Vagina (tissue), 2 donors: ENCODE measurements at places on chromosomes 3 and 15. TPM values are rescaled to one million over a fixed set of nuclear protein-coding genes. Genes with fewer than 3 reads are reported as not detected.

- no peak for DNase-seq
Observed at GRCh38 chr3:128824132-128824850, 55.1 kb upstream of the ACAD9 start.

DNA sequence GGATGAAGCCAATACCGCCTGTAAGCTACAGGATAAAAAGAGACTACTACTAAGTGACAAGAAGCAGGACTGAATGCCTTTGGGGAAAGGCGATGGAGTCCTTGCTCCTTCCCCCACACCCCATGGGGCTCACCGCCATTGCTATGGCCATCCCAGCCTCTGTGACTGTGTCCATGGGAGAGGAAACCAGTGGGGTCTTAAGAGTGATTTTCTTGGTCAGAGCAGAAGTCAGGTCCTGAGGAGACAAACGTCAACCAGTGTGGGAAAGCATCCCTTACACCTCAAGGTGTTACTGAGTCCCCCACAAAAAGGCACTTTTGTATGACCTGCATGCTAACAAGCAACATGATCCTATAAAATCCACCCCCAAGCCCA, 913 bp downstream of the IMPDH2 start:
- no peak for DNase-seq

- DNase-seq: no peak
Observed at GRCh38 chr3:62103531-62103930, 269.8 kb downstream of the FEZF2 start.

- no peak for DNase-seq
Observed at GRCh38 chr3:53716998-53717397, 129.2 kb downstream of the CHDH start.

DNA sequence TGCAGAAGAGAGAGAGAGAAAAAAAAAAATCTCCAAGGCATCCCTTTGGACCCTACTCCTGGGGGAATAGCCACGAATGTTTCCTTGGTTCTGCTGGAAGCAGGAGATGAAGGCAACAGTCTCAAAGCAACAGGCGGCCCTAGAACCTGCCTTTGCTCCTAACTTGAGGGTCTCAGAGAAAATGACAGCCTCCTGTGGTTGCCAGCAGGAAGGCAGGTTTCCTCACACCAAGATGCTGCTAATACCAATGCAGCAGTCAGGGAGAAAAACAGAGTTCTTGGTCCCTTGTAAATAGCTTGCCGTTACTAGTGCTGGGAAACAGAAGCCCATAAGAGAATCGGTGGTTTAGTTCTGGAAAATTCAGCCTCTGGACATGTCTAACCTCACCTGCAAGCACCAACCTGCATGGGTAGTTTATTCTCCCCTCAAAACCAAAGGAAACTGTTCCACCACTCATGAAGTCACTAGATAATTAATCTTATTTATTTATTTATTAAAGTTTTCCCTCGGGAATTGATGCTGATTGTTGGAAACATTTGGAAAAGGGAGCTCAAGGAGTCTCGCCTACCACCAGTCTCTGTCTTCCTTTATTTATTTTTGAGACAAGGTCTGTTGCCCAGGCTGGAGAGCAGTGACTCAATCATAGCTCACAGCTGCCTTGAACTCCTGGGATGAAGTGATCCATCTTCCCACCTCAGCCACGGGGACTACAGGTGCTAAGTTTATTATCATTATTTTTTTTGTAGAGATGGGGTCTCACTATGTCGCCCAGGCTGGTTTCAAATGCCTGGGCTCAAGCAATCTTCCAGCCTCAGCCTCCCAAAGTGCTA, 883 bp upstream of the FRMD4B start:
- DNase-seq: no peak

GRCh38 chr15:87873516-87873915, 383.0 kb downstream of the NTRK3 start:
- no peak for DNase-seq

GRCh38 chr3:101530686-101531047, 17.7 kb upstream of the SENP7 start:
- no peak for DNase-seq

- DNase-seq: no peak
Observed at GRCh38 chr3:197713477-197713822, 23.3 kb downstream of the RUBCN start.

PLCB2 gene
- 14.0 TPM for total RNA-seq

FETUB gene
- total RNA-seq: 3.7 TPM

MUC4 gene
- total RNA-seq: 36.1 TPM

PROK2 gene
- total RNA-seq: 0.74 TPM

BUB1B gene
- 5.6 TPM for total RNA-seq

SKIL gene
- total RNA-seq: 48.1 TPM

CIP2A gene
- 6.9 TPM for total RNA-seq
